ENCODE measurements at places on chromosomes 5 and 9.

- DNase-seq = no peak
Measured at GRCh38 chr5:149195337-149195887, 54.1 kb downstream of the ABLIM3 start.

GRCh38 chr9:78406146-78406545 lies 109.2 kb downstream of the PSAT1 start:
- no peak for DNase-seq

DNA sequence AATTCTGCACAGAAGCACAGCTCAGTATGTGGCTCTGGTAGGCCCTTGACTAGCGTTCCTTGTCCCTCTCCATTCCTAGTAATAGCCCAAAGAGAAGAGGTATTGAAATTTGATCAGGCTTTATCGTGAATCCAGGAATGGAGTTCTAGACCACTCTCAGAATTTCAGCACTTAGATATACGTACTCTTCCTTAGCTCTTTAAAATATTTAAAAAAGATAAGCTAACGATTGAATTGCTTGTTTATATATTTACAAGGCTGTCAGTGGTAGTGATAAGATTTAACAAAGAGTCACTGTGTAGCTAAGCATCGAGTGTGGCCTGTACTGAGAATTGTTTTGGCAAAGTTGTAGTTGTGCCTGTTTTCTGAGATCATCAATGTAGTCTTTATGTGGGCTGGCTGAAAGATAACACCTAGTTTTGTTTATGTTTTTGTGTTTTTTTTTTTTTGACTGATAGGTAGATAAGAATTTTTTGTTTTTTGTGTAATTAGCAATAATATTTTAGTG lies 2.5 kb downstream of the KIAA1958 start:
- no peak for DNase-seq

GRCh38 chr9:35690614-35691333 lies 1.0 kb upstream of the TPM2 start:
- no peak for DNase-seq

DNA sequence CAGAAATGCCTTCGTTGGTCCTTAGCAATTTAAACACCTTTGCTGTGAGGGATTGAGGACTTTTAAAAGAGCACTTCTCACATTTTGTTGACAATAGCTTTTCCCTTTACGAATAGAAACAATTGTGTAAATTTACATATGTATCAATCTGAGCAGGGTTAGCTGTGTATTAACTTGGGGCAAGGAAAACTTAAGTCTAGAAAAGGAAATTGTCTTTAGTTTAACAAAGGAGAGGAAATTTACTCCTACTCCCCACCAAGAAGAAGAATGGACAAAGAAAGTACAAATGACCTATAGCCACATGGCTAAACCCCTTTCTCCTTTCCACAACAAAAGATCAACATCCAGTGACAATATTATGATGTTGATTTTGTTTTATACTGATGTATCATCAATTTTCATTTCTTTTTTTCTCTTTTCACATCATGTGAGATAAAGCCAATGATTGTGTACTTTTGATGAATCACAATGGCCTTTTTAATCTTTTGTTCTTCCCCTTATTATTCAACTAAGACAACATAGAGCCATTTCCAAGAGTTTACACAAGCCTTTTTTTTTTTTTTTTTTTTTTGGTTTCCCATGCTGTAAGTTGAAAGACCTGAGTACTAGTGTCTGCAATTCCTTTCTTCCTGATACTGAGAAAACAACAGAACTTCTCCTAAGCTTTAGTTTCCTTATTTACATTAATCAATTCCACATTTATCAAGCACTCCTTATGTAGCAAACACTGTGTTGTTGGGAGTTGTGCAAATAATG lies 19.0 kb downstream of the FOXB2 start:
- DNase-seq = no peak

- no peak for DNase-seq
Measured at GRCh38 chr5:73199671-73200070, 26.7 kb downstream of the TMEM174 start.

DNA sequence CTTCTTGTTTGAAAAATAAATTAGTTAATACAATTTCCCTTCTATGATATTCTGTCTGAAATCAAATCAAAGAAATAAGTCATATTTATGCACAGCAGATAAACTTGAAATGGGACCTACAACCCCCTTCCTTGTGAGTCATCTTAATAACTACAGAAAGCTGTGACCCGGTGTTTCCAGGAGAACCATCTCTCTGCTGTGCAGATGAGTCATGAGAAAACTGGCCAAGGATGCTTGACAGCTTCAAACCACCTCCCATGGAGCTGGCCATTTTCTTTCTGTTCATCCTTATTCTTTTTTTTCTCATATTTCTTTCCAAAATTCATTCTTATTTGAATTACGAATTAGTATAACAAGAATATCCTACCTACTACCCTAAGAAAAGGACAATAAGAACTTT lies 43.4 kb upstream of the NR4A3 start:
- DNase-seq = no peak

GRCh38 chr5:36874465-36874864 lies 2.1 kb upstream of the NIPBL start:
- DNase-seq = no peak

GRCh38 chr5:169723103-169723831 lies 86.2 kb downstream of the DOCK2 start:
- no peak for DNase-seq

DNA sequence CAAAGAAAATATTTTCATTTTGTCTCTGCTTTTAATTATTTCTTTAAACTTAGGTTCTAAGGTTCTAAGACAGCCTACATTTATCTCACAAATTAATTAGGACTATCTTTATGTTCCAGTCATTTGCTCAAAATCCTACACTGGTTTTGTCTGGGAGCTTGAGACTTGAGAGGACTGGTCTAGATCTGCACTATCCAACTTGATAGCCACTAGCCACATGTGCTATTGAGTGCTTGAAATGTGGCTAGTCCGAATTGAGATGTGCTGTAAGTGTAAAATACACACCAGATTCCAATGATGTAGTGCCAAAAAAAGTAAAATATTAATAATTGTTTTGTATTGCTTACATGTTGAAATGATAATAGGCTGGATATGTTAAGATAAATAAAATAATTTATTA lies 7.2 kb downstream of the CDC37L1 start:
- no peak for DNase-seq

Data from left renal pelvis (tissue), 4 donors.